ENCODE measurements at places on chromosomes 7 and 10.
A peak's percentile ranks its signal among the peaks of the same experiment; 100 is the strongest.

DNA sequence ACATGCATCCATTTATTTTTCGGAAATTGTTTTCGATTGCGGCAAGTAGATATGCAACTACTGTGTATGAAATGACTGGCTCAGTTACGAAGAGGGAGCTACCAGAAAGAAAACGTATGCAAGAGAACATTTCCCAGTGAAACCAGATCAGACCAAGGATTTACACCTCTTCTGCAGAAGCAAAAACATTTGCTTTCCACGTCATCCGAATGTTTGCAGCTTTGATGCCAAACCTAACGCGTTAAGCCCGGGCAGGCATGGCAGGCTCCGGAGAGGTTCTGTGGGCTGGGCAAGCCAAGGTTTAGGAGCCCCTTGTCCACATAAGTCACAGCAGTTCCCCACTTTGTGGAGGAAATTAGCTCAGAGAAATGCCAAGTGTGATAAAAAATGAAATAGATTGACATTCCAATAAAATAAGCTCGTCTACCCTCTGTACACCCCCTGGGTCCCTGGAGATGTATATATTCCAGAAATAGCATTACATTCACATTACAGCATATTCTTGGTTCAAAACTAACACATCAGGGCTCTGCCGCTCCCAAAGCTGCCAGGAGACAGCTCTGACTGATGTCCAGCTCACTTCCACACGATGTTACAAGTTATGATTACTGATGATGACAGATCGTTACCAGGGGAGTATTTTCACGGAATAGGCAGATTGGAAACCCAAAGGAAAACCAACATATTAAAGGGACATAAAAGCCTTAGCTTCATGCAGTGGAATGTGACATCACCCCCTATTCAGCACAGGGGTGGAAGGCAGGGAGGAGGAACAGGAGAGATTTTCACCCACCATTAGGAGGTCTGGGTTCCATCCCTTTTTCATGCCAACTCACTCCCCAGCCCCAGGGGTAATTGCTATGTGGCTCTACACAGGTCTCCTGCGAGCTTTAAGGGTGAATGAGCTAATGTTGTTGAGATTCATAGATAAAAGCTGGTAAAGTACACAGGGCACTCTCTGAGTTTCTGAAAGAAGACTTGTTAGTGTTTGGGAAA, 81.5 kb downstream of the LYZL1 start:
- DNase-seq = no peak

GRCh38 chr10:119346095-119346832, 138.9 kb downstream of the GRK5 start:
- DNase-seq = no peak

DNA sequence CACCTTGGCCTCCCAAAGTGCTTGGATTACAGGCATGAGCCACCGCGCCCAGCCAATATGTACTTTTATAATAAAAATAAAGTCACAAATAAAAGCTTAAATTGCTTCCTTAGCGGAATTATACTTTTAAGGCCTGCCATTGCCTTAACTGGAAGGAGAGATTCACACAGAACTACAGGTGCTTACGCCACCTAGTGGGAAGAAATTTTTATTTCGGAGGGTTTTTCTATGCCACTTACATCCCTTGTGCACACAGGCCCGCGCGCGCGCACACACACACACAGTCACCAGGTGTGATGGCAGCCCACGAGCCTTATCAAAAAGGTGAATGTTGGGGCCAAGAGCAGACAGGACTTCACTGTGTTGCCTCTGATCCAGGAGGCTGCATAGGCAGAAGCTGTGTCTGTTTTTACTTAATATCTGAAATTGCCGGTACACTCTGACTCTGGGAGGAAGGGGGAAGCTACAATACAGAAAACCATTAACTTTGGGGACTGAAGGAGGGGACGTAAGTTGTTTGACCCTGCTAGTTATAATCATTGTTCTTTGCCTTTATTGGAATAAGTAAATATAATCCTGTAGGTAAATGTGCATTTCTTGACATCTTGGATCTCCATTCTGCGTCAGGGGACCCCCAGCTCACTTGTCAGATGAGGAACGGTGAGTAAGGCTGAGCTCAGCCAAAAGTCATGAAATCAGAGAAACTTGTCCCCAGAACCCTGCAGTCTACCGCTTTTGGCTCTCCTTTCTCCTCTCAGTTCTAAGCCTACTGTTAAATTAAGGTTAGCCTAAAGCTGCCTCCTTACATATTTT, 87.1 kb downstream of the SLC16A9 start:
- no peak for DNase-seq

- DNase-seq = no peak
Measured at GRCh38 chr7:46616636-46617035, 695.6 kb upstream of the IGFBP3 start.

GRCh38 chr7:48515171-48515570, 343.9 kb downstream of the ABCA13 start:
- DNase-seq = no peak

DNA sequence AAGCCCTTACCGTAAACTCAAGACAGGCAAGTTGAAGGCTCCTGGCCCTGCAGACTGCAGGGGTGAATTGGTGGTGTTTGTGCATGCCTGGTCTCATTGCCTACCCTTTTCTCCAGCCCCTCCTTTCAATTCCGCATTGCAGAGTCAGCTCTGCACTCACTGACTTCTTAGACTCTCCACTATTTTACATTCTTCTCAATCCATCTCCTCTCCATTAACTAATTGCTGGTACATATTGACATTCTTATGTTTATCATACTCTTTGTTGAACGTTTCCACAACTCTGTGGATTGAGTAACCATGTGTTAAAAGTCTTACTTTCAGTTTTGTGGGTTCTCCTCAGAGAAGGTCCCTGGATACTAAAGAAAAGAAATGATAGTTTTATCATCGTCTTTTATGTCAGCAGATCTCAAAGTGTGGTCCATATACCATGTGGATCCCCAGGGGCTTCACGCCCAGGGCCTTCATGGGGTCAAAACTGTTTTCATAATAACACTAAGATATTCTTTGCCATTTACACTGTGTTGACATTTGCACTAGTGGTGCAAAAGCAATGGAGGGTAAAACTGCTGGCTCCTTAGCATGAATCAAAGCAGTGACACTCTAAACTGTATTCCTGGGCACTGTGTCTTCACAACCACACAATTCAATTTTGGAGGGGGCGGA, 135.4 kb upstream of the FZD1 start:
- DNase-seq = no peak

GRCh38 chr7:116912269-116912909, 40.9 kb upstream of the ST7 start:
- no peak for DNase-seq

DNA sequence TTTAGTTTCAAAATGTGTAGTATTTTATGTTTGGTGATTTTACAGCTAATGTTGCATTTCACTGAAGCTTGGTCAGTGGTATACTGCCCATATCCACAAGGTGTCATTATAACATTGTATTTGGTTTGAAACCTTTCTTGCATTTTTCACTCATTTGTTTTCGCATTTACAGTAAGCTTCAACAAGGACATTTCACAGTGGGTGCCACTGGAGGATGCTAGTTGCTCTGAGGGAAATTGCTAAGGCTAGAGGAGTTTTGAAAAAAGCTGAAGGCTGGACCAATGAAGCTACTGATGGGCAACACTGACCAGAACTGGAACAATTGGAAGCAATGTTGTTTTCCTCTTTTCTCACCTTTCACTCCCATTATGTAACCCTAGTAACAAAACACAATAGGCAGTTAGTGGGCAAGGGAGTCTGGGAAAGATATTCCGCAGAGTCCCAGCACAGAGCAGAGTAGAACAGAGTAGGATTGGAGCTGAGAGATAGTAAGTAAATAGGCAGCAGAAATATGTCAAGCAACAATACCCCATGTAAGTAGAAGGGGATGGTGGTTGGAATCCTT, 23.6 kb upstream of the SRI start:
- DNase-seq = no peak

DNA sequence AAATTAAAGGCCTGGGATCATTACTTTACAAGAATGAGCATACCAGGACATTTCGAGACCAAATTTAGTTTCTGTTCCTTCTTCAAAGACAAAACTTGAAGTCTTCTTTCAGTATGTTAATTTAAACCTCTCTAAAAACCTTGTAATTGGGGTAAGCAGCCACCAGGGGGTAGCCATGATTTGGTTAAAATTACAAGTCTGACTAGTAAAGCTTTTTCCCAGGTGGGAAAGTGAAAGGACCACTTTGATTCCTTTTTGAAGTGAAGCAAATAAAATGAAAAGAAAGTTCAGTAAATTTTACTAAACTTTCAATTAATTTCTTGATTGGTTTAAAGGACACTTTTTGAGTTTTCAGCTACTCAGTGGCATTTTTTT, 294.3 kb downstream of the BBS9 start:
- DNase-seq = peak; percentile 7

GRCh38 chr7:158973440-158973839, 117.1 kb downstream of the DYNC2I1 start:
- no peak for DNase-seq

DNA sequence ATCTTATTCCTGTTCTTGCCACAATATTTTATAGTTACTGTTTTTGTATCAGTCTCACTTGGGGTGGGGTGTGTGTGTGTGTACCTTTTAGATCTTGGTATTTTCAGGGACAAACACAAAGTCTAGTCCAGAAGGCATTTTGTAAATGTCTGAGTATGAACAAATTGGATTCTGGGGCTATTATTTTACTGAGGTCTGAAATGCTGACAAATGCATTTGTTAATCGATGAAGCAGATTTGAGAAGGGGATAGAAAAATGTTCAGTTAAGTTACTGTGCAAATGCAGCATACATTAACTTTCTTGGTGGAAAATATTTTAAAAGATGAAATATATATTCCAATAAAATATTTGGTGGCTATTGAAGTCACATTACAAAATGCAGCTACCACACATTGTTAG, 267.4 kb downstream of the EXOC4 start:
- no peak for DNase-seq

DNA sequence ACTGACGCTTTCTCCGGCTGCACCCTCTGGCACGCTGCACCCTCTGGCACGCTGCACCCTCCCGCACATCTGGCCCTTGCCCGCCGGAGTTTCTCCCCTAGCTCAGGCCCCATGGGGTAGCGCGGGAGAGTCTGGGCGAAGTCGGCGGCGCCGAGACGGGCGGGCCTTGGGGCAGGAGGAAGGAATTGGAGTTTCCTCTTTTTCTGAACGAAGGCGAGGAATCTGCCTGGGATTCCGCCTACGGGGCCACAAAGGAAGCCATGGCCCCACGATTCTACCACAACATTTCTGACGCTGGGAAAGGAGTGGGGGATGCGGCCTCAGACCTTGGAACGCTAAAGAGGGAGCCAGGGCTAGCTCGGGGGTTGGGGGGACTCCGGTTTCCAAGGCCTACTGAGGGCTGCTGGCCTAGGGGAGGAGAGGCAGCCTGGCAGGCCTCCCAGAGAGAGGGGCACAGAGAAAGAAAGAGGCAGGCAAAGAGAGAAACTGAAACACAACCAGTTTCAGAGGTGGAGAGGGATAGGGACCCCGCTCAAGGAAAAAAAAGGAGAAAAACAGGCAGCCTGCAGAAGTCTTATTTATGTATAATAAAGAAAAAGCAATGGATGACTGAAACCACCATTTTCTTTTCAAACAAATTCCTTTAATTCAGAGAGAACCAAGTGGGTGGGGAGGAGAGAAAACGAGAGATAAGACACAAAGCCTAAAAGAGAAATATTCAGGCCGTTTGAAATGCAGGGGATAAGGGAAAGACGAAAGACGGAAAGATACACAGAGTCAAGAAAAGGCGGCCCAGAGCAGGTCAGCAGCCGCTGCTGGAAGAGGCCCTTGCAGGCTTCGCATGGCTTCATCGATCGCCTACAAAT, 4.3 kb downstream of the TLX1 start:
- no peak for DNase-seq

DNA sequence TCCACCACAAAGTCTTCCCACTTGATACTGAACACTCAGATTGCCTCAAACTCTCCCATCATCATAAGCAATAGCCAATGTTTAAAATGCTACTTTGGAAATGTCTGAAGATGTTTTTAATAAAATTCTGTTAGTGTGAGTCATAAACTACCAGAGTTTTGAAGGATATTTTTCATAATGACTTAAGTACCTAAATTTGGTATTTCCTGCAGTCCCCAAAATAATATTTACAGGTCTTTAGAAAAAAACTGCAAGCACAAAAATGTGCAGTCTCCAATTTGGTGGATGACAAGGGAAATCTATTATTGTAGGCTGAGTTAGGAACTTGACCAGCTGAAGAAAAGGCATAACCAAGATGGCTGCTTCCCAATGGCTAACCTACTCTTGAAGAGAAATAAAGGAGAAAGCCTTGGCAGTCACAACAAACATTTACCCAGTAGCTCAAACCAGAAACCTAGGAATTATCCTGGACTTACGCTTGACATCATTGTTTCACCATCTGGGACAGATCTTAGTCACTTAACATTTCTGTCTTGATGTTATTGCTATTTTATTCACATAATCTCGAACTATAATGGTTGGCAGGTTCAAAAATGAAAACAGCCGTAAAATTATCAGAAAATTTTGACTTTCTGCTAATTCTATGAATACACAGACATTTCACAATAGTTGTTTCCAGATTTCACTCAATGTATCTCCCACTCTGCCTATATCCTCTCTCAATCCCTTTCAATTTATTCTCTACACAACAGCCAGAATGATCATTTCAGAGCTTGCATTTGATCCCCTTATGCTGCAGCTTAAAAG, 111.2 kb upstream of the STEAP1B start:
- DNase-seq = no peak

DNA sequence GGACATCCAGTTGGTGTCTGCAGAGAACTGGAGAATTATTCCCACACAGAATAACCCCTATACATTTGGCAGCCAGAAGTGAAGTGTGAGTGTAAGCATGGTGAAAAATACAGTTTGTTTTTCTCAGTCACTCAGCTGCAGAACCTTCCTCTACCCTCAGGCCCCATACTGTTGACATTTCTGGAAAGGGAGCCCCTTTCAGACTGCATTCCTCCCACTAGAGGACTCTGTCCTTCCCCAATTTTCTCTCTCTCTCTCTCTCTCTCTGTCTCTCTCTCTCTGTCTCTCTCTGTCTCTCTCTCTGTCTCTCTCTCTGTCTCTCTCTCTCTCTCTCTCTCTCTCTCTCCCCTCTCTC, 86.8 kb upstream of the STEAP1B start:
- no peak for DNase-seq

- DNase-seq = no peak
Measured at GRCh38 chr7:88566162-88566729, 193.3 kb upstream of the ZNF804B start.

DNA sequence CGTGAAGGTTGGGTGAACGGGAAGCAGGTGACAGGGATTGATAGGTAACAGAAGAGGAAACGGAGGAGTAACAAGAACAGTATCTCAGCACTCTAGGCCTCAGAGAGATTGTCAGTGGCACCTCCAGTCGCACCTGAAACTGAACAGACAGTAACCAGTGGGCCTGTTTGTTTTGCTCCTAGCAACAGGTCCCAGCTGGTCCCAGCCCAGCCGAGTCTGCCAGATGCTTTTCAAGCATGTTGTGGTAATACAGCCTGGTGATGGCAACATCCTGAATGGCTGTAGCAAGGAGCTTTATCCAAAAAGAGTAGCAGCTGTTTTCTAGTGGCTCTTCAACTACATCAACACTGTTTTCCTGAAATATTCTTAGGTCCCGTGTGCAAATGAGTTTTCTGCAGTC, 4.7 kb downstream of the CACNB2 start:
- no peak for DNase-seq
